ENCODE measurements at places on chromosomes 7 and 10.
A peak's percentile ranks its signal among the peaks of the same experiment; 100 is the strongest.

DNA sequence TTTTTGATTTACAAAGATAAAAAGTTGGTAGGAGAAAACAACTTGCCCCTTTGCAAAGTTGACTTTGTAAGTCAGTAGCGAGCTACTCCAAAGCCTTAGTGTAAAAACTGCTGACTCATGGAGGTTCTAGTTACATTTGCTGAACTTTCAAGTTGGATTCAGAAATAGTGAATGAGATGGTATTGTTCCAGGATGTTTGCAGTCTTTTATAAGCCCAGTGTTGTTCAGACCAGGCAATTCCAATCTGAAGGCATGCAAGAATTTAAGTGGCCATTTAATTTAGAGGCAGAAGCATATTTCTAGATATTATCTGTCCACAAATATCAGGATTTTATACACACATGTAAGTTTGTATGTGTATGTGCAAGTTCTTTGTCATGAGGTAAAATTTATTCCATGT lies 21.6 kb downstream of the TES start:
- DNase-seq: no peak

DNA sequence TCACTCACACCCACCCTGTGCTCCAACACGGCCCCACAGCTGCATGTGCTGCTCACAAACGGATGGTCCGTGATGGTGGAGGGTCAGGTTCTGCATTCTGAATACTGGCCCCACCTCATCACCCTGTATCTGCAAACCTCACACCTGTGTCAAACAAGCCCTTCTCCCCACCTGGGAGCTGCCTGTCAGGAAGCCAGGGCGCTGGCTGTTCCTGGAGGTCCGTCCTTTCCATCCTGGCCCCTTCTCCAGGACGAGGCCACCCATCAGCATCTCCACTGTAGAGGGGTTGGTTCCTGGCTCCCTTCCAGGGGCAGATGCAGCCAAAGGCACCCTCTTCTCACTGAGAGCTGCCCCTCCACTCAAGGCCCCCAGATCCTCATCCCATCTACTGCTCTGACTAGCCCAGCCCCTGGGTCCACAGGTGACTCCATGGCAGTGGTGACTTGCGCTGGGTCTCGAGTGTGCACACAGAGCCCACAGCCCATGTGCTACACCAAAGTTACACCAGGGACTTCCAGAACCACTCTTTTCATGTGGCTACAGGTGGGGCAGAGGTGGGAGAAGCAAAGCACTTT lies 229.4 kb downstream of the TNS3 start:
- no peak for DNase-seq

DNA sequence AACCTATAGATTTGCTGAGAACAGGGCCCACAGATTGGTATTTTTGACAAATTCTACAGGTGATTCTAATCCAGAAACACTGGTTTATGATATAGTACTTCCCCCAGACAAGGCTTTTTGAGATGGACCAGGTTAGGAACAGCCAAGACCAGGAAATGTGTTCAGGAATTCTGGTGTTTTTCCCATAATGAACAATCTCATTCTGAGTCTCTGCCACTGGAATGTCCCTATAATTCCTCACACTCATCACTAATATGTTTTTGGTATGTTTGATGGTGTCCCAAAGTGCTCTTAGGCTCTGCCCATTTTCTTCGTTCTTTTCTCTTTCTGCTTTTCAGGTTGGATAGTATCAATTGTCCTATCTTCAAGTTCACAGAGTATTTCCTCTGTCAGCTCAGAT lies 107.2 kb upstream of the IGFBP3 start:
- no peak for DNase-seq

DNA sequence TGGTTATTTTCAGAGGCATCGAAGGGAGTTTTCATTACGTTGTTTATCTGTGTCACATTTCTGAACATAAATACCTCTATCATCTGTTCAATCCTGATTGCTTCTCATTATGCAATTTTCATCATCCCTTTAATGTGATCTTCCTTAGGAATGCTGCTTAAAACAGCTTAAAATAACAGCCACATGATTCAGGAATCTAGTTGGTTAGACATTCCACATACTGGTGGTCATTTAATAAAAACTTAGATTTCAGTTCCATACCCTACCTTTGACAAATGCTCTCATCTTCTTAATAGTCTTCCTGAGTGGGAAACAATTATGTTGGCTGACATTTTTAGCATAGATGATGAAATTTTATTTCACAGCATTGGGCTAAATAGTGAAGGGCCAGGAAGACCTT lies 191.3 kb upstream of the CDCA7L start:
- DNase-seq: no peak

- no peak for DNase-seq
Observed at GRCh38 chr10:32239769-32240168, 107.2 kb downstream of the EPC1 start.

DNA sequence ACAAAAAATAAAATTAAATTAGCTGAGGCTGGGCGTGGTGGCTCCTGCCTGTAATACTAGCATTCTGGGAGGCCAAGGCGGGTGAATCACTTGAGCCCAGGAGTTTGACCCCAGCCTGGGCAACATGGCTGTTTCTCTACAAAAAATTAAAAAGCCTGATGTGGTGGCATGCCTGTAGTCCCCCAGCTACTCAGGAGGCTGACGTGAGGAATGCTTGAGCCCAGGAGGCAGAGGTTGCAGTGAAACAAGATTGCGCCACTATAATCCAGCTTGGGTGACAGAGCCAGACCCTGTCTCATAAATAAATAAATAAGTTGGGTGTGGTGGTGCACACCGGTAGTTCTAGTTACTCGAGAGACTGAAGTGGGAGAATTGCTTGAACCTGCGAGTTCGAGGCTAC lies 65.1 kb downstream of the GNA12 start:
- DNase-seq: no peak

- peak; percentile 17 for DNase-seq
Observed at GRCh38 chr10:97849103-97849686, 448 bp upstream of the GOLGA7B start.

GRCh38 chr10:132859084-132859855 lies 73.3 kb upstream of the NKX6-2 start:
- no peak for DNase-seq

- DNase-seq: no peak
Observed at GRCh38 chr7:92325858-92326257, 80.1 kb downstream of the ANKIB1 start.

GRCh38 chr7:582931-583330 lies 63.3 kb upstream of the PDGFA start:
- no peak for DNase-seq

DNA sequence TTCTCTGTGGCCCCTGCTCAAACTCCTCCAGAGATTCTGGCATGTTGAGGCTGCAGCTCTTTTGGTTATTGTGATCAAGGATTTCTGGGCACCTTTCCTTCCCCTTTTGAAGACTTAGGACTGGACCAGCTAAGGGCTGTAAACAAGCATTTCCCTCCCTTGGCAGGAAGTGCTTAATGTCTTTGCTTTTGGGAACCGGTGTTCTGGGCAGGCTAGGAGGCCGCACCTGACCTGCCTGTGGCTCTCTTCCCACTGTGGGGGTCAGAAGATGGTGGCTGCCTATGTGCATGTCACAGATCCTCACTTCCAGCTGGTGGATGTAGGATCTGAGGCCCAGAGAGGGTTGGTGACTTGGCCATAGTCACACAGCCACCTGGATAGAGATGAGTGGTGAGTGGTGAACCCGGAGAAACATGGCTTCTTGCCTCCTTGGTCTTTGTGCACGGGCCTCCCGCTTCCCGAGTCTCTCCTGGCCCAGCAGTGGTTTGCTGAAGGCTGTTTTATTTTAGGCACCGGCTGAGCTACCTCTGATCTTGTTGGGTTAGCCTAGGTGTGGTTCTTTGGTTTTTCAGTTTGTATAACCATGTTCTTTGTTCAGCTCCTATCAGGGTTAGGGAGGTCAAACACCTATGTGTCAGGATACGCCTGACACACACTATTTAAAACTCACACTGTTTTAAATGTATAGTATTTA lies 82.0 kb downstream of the GRK5 start:
- no peak for DNase-seq

DNA sequence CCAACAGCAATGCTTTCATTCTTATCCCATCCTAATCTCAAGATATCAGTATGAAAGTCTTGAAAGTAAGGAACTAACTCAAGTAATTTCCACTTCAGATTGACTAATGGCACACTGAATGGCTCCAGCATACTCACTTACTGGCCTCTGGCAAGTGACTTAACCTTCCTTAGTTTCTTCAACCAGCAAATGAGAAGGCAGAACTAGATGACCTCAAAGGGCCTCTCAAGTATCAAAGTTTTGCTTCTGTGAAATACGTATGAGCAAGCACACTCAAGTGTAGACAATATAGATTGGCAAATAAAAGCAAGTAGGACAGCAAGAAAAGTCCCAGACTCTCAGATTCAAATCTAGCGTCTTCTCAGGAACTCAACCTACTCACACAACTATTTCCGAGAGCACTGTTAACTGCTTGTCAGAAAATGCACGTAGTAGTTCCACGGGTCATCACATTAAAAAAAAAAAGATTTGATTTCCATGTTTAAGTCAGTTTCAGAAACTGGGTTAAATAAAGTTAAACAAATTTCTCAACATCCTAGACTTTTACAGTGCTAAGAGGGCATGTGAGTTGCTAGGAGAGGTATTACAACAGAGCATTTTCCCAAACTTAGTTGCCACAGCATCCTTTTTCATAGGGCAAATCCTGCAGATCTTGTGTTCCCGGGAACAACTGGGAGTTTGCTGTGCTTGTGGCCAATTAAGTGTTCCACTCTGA lies 276.9 kb upstream of the KLF14 start:
- DNase-seq: no peak
